ENCODE measurements at places on chromosomes 5 and 9.

- no peak for DNase-seq
Measured at GRCh38 chr9:124297551-124297901, 39.8 kb downstream of the NEK6 start.

- DNase-seq, result no peak
Measured at GRCh38 chr5:141560151-141560550, 58.6 kb downstream of the DIAPH1 start.

- no peak for DNase-seq
Measured at GRCh38 chr5:45779874-45780671, 83.9 kb upstream of the HCN1 start.

- no peak for DNase-seq
Measured at GRCh38 chr5:74576941-74577456, 63.5 kb downstream of the ENC1 start.

GRCh38 chr9:94721754-94722153 is 4.7 kb upstream of the AOPEP start:
- no peak for DNase-seq

DNA sequence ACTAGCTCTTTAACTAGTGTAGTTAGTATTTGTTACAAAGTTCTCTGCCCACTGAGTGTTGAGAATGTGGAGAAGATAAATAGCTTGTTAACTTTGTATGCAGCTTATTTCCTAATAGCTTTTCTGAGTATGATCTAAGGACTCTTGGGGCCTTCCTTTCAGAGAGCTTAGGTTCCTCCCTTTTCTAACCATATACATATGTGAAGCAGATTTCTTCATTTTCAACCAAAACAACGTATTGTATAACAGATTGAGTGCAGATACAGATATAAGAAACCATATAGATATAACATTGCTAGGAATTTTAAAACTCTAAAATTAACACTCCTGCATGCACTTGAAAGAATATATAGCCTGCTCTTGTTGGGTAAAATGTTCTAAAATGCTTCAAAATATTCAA is 70.4 kb downstream of the SCAMP1 start:
- no peak for DNase-seq

DNA sequence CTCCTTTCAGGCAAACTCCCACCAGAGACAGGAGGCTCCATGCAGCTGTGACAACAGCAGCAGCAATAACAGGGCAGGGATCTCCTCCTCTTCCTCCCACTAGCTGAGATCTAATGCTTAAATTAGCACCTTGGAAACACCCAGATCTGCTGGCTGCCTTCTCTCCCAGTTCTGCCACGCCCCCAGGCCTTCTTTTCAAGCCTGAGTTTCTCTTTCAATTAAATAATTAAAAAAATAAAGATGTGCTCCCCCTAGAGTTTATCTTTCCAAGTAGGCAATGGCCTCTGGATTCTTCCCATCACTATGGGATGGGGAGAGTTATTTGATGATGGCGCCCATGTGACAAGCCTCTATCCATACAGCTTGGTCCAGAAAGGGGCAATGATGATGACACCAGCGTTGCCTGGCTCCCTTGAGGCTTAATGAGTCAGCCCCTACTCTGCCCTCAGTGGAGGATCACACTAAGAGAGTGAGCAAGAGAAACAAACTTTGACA is 3.8 kb downstream of the FAM219A start:
- DNase-seq, result no peak

DNA sequence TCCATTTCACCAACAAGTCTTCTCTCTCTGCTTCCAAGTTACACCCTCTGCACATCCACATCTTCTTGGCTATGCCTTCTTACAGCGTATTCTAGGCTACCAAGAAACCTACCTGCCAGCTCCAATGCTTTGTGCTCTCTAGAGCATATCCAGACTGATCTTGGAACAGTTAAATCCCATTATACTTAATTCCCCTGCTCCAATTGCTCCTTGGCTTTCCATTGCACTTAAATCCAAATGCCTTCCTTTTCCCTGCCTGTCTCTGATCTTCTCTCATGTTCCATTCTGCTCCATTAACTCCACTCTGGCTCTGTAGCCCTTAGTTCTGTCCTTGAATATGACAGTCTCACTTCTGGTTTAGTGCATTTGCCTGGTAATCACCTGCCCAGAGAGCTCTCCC is 322.4 kb downstream of the LRRC70 start:
- no peak for DNase-seq

GRCh38 chr5:2840372-2840915 is 89.0 kb upstream of the IRX2 start:
- no peak for DNase-seq

- no peak for DNase-seq
Measured at GRCh38 chr5:93336330-93337110, 244.5 kb downstream of the NR2F1-AS1 start.

DNA sequence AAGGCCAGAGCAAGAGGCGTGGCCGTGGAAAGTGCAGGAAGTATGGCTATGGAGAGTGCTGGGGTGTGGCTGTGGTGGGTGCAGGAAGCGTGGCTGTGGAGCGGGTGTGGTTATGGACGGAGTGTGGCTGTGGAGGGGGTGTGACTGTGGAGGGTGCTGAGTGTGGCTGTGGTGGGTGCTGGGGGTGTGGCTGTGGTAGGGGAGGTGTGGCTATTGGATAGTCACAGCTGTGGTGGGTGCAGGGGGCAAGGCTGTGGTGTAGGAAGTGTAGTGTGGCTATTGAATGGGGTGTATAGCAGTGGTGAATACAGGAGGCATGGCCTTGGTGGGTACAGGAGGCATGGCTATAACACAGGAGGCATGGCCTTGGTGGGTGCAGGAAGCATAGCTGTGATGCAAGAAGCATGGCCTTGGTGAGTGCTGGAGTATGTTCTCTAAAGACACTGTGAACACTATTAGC is 40.8 kb upstream of the SPATA31C2 start:
- DNase-seq, result no peak

GRCh38 chr5:65394087-65394486 is 87.6 kb downstream of the ADAMTS6 start:
- no peak for DNase-seq

DNA sequence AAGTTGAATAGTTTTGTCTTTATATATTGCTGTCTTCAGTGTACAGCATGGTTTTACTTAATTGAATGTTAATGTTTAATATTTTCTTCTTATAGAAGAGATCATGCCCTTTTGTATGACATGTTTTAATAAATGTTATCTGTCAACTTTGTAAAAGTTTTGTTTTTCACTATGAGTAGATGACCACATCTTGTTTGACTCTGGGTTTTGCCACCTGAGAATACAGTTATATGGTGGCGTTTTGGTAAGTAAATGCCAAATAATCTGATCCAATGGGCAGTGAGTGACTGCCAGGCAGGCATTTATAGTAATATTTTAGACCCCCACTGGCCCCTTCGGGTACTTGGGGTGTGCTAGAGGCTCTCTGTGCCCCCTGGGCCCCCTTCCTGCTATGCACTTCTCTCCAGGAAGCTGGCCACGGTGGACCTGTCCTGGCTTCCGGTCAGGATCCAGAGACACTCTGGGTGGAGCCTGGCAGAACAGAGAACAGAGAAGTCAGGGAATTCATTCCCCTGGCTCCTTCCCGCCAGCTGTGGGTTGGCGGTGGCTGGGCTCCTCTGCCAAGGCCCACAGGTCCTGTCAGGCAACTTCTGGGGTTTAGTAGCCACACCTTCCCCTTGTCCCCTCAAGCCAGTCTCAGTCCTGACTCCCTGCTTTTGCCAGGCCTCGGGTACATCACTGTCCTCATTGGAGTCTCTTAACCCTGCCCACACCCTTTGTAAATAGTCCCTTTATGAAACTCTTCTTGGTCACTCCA is 22.2 kb upstream of the ZBTB34 start:
- no peak for DNase-seq

DNA sequence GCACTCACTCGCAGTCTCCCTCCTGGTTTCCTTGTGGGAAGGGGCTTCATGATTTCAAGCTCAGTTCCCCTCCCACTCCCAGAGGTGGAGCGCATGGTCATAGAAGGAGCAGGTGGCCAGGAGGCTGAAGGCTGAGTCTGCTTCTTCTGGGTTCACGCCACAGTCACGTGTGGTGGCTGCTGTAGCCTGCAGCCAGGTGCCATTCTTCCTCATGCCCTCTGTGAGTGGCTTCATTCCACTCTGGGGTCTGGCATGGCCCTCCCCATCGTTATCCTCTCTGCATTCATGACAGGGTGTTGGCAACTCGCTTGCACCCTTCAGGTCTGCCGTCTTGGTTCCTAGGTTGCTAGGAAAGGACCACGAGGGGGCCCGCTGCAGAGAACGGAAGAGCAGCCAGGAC is 3.5 kb downstream of the MRPL41 start:
- DNase-seq, result no peak

GRCh38 chr5:28958581-28958980 is 1920.2 kb upstream of the CDH9 start:
- DNase-seq, result no peak

GRCh38 chr5:80234116-80234948 is 21.5 kb downstream of the SERINC5 start:
- DNase-seq, result no peak

GRCh38 chr5:75338408-75338807 is 1.4 kb downstream of the HMGCR start:
- no peak for DNase-seq

GRCh38 chr9:11323457-11323856 is 710.7 kb upstream of the PTPRD start:
- DNase-seq, result no peak

GRCh38 chr9:22158927-22159346 is 149.8 kb upstream of the CDKN2B start:
- no peak for DNase-seq

GRCh38 chr5:154653764-154654485 is 101.3 kb upstream of the LARP1 start:
- no peak for DNase-seq

GRCh38 chr9:37583522-37584121 is 7.4 kb upstream of the FBXO10 start:
- no peak for DNase-seq

- DNase-seq, result no peak
Measured at GRCh38 chr9:69143291-69143690, 30.8 kb upstream of the TJP2 start.

GRCh38 chr5:14729448-14730385 is 65.2 kb downstream of the OTULIN start:
- DNase-seq, result no peak

- no peak for DNase-seq
Measured at GRCh38 chr5:136201870-136202269, 8.9 kb upstream of the SMIM32 start.

GRCh38 chr5:150114102-150114641 is 27.8 kb upstream of the CSF1R start:
- DNase-seq, result no peak

DNA sequence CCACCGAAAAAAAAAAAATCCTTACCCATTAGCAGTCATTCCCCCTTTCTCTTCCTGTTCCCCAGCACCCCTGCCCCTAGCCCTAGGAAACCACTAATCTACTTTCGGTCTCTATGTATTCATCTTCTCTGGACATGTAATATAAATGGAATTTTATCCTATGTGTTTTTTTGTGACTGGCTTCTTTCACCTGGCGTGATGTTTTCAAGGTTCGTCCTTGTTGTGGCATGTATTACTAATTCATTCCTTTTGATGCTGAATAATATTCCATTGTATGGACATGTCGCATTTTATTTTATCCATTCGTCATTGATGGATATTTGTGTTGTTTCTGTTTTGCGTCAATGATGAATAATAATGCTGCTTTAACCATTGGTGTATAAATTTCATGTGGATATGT is 42.8 kb upstream of the SH3GL2 start:
- no peak for DNase-seq

GRCh38 chr5:80399526-80400239 is 8.2 kb upstream of the ZFYVE16 start:
- no peak for DNase-seq

GRCh38 chr9:28887188-28887884 is 1314.1 kb upstream of the C9orf72 start:
- no peak for DNase-seq

- no peak for DNase-seq
Measured at GRCh38 chr9:91246846-91247245, 114.9 kb downstream of the AUH start.
